ENCODE measurements at places on chromosomes 13 and 19. TPM values are rescaled to one million over a fixed set of nuclear protein-coding genes. Genes with fewer than 3 reads are reported as not detected.

The ZNF426 gene
- polyA plus RNA-seq = 12.8 TPM

The CCL25 gene
- polyA plus RNA-seq = 0.36 TPM

The GATAD2A gene
- polyA plus RNA-seq = 43.8 TPM

The EBI3 gene
- polyA plus RNA-seq = 0.40 TPM

The GSX1 gene
- not detected for polyA plus RNA-seq

The SLC25A41 gene
- polyA plus RNA-seq = 0.26 TPM

The SYMPK gene
- 58.3 TPM for polyA plus RNA-seq

The BSPH1 gene
- not detected for polyA plus RNA-seq

The ZNF578 gene
- 4.2 TPM for polyA plus RNA-seq

The CEACAM16 gene
- polyA plus RNA-seq = not detected

The MRPL57 gene
- polyA plus RNA-seq = 24.0 TPM

The GRK1 gene
- polyA plus RNA-seq = 0.99 TPM

The URAD gene
- not detected for polyA plus RNA-seq

The CYP4F2 gene
- polyA plus RNA-seq = not detected

The MEGF8 gene
- polyA plus RNA-seq = 21.4 TPM

The PRSS57 gene
- polyA plus RNA-seq = not detected

The CABP5 gene
- not detected for polyA plus RNA-seq

The ZGLP1 gene
- 6.8 TPM for polyA plus RNA-seq

The LYPD4 gene
- polyA plus RNA-seq = not detected

The MBD3L2 gene
- polyA plus RNA-seq = not detected

The AP1M2 gene
- 44.7 TPM for polyA plus RNA-seq

The IFNL1 gene
- not detected for polyA plus RNA-seq

The FGF14 gene
- polyA plus RNA-seq = 0.62 TPM

The C1QTNF9B gene
- 0.98 TPM for polyA plus RNA-seq

The SBK3 gene
- polyA plus RNA-seq = 0.67 TPM

The ICAM4 gene
- 15.8 TPM for polyA plus RNA-seq

The RGL3 gene
- 52.4 TPM for polyA plus RNA-seq

The ZNF728 gene
- 0.15 TPM for polyA plus RNA-seq

The KRTDAP gene
- 1.4 TPM for polyA plus RNA-seq

The ATXN8OS gene
- 0.10 TPM for polyA plus RNA-seq

The HIF3A gene
- polyA plus RNA-seq = 194 TPM

The ZNF784 gene
- 9.5 TPM for polyA plus RNA-seq

The ACER1 gene
- polyA plus RNA-seq = 0.10 TPM

The GPR12 gene
- not detected for polyA plus RNA-seq

The ZSCAN5C gene
- not detected for polyA plus RNA-seq

The CGB8 gene
- polyA plus RNA-seq = not detected

The ZNF66 gene
- polyA plus RNA-seq = 8.8 TPM

The KIR3DL1 gene
- polyA plus RNA-seq = 0.13 TPM

The LEUTX gene
- not detected for polyA plus RNA-seq

The WDR87 gene
- polyA plus RNA-seq = 0.03 TPM

The RAVER1 gene
- 28.7 TPM for polyA plus RNA-seq

The MYBPC2 gene
- polyA plus RNA-seq = 0.08 TPM

The ZNF90 gene
- 23.4 TPM for polyA plus RNA-seq

The PAF1 gene
- polyA plus RNA-seq = 62.0 TPM

The RBM42 gene
- polyA plus RNA-seq = 84.8 TPM

The FCAR gene
- polyA plus RNA-seq = 0.60 TPM

The FPR1 gene
- polyA plus RNA-seq = 2.7 TPM

The OR7G3 gene
- polyA plus RNA-seq = not detected

The LRG1 gene
- polyA plus RNA-seq = 0.74 TPM

The CGB2 gene
- polyA plus RNA-seq = not detected

Data from right lung (tissue), 10 donors.